ENCODE measurements at places on chromosomes 12 and 14.
A peak's percentile ranks its signal among the peaks of the same experiment; 100 is the strongest.

- DNase-seq, result peak; percentile 20
Observed at GRCh38 chr14:23539248-23540140, 12.1 kb downstream of the ZFHX2 start.

DNA sequence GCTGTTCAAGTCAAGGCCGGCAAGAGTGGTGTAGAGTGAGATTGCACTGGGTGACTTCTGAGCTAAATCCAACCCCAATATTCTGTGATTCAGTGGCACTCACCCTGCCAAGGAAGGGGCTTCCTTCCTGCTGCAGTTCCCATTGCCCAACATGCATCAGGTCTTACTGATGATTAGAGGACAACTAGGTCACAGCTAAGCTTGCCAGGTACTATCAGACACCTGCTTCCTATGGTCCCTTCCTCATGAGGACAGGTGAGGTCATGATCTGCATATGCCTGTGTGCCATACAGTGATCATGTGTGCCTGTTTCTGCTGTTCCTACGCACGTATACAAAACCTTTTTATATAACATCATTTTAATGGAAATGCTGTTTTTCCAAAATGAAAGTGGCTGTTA is 1.7 kb upstream of the CTDSP2 start:
- DNase-seq, result no peak

DNA sequence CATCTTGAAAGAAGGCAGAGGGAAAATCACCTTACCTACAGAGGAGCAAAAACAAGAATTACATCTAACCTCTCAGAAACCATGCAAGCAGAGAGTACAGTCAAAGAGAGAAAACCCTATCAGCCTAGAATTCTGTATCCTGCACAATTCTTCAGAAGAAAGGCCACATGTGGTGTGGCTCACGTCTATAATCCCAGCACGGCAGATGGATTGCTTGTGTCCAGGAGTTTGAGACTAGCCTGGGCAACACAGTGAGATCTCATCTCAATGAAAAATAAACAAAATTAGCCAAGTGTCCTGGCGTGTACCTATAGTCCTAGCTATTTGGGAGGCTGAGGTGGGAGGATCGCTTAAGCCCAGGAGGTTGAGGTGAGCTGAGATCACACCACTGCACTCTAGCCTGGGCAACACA is 48.2 kb downstream of the ATF7 start:
- no peak for DNase-seq

GRCh38 chr14:52318826-52319645 is 4.9 kb downstream of the PTGER2 start:
- DNase-seq, result no peak

- DNase-seq, result no peak
Observed at GRCh38 chr12:114409852-114410600, 4.1 kb upstream of the TBX5 start.

DNA sequence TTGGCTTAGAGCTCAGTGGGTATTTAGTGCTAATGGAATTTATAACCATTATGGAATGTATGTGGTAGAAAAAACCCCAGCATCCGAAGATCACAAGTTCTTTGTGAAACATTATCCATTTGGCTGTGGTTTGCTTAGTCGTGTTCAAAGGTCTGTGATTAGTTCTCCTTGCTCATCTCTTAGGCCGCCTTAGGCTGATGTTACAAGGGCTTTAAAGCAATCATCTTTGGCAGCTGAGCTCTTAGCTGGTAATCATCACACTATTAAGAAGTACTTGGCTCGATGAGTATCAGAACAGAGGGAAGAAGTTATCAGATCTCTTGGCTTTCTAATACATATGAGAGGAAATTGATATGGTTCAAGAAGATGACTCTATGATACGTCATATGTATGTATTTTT is 124.1 kb upstream of the E2F7 start:
- peak; percentile 76 for DNase-seq

DNA sequence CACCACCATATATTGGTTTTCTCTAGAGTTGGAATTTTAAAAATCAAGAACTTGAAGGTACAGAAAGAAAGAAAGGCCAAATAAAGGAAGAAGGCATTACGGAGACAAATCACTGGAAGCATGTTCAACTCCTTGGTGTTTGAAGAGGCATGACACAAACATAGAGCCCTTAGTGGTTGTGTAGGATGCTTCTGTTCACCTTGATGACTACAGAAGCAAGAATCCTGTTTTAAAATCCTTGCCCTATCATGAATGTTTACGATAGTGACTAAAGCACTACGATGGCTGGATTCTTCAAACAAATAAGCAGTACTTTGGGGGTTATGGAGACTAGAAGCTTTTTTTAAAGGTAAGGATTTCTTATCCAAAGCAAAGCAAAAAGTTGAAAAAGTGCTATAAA is 10.3 kb upstream of the ISM2 start:
- no peak for DNase-seq

GRCh38 chr12:112328456-112329124 is 53.6 kb downstream of the HECTD4 start:
- DNase-seq, result no peak

DNA sequence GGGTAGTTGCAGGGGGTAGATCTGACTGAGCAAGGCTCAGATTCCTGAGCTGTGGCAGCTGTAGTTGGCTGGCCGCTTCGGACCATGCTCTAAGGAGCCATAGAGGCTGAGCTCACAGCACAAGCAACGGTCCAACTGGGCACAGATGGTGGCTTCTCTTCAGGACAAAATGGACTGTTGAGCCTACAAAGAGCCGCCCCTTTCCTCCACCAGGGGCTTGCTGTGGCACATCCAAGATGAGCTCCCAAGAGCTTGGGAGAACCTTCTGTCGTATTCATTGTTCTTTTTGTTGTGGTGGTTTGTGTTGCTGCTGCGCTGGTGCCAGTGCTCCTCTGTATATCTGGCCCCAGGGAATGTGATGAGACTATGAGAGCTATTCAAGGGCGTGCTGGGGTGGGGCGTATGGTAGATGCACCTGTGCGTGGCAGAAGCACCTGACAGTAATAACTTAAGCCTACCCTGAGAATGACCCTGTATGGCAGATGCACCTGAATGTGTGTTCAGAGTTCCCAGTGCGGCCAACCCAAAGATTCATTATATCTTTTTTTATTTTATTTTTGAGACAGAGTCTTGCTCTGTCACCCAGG is 17.8 kb upstream of the LGALS3 start:
- no peak for DNase-seq

DNA sequence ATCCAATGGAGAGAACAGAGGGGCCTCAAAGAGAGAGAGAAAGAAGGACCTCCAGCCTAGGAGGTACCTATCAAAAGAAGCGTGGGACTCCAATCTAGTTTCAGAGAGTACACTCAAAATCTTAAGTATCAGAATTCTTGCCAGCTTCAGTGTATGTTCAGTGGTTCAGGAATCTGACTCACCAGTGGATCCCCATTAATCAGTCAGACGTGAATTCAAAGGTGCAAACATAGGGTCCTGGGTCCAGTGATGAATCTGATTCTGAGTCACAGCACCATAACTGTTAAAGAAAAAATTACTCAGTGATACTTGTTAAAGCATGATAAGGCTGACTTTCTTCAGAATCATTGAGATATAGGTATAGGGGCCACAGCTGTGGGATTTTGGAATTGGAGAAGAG is 33.2 kb downstream of the ETNK1 start:
- DNase-seq, result no peak

- DNase-seq, result no peak
Observed at GRCh38 chr14:57485635-57486034, 8.0 kb downstream of the CCDC198 start.

GRCh38 chr12:97211416-97211930 is 251.1 kb upstream of the RMST start:
- DNase-seq, result no peak

DNA sequence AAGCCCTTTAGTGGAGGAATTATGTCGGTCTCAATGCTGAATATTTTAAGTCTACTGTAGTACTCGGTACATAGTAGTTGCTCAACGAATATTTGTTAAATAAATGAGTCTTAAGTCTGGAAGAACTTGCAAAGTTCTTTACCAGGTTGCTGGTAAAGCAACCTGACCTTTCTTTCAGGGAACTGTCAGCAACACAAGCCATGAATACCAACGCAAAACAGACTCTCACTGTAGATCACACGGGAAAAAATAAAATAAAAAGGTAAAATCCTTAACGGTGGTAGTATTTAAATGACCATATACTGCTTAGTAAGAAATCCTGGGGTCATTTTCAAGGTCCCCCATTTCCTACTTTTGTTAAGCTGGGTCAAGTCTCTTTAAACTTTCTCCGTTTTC is 447 bp upstream of the NUBPL start:
- peak; percentile 8 for DNase-seq

DNA sequence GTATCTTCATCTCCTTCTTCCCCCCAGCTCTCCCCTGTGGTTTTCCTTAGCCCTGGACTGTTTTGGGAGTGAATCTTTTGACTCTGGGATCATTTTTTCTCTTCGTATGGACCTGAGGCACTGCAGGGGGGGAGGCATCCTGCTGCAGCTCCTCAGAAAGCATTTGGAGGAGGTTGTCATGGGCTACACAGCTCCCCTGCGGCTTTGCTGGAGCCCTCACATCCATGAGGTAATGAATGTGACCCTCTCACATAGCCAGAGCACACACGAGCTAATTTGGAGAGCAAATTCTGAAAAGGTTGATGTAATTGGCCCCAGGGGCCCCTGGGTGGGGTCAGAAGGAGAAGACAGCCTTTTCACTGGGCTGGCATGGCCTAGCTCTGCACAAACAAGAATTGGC is 110.9 kb downstream of the PAH start:
- DNase-seq, result no peak

- no peak for DNase-seq
Observed at GRCh38 chr12:52210925-52211650, 19.3 kb upstream of the KRT80 start.

GRCh38 chr12:89163918-89164317 is 188.4 kb downstream of the DUSP6 start:
- DNase-seq, result no peak

GRCh38 chr12:117282490-117282889 is 78.9 kb downstream of the NOS1 start:
- no peak for DNase-seq

DNA sequence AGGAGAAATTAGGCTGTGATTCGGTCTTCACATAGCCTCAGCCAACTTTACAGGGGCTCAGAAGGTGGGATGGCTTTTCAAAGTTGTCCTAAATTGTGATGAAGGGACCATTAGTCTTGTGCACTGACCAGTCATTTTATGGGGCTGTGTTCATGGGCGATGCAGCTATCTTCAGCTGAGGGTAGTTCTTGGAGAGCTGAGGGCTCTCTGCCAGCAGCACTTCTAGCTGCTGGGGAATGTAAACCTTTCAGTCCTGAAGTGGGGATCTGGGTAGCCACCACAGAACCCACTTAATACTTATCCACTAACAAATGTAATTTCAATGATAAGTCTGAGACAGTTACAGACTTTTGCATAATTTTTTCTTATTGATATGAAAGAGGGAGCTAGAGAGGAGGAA is 270.6 kb downstream of the AEBP2 start:
- DNase-seq, result no peak
